Cardiac fibroblast (primary cell): ENCODE measurements at places on chromosomes 16 and 17.

DNA sequence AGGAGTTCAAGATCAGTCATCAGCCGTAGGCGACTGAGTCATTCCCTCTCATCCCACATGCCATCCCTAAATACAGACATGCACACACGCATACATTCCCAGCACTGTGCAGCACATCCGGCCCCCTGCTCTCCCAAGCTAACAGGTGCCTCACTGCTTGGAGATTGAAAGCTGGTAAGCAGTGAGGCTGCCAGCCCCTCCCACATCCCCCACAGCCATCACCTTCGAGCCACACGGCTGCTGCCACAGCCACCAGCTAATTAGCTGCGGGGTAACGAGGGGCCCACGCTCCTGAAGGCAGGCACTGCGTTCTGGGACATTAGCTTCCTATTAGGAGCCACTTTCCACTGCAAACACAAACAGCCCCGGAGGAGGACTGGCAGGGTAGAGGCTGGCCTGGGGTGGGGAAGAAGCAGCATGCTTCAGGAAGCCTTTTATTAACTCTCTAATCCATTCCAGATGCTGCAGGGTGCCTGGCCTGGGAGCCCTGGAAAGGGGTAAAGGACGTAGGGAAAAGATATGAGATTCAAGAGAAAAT is 179.6 kb downstream of the CCT6B start:
- no peak for DNase-seq

- peak; percentile 83 for DNase-seq
Observed at GRCh38 chr17:61997664-61998063, 67.4 kb downstream of the MED13 start.

DNA sequence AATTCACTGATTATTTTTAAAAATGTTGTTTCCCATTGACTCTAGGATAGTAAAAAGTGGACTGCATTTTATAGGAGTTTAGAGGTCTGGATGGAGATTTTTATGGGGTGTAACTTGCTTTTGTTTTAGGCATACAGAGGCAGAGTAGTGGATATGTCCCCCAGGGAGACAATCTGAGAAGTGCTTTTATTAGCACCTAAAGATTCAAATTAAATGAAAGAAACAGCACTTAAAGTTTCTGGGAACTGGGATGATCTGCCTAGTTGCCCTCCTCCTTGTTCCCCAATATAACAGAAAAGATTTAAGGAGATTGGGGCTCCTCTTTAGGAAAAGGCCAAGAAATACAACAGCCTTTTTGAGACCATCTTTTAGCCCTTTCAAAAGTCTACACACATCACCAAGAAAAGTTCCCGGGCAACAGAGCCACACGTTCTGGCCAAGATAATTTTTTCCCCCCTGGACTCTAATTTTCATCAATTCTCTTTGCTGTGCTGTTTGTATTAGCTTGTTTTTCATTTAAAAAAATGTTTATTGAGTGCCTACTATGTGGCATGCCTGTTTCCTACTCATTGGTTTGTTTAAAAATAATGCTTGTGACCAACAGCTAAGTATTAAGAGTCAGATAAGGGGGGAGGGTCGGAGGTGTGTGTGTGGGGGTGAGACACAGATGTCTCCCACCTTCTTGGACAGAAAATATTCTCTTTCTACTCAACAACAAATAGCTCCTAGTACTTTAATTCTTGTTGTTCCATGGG is 2.5 kb upstream of the IGF2BP1 start:
- no peak for DNase-seq

GRCh38 chr16:23302045-23302956 is at the start of gene SCNN1B:
Gene SCNN1B (plus strand): TSS chr16:23302302. CDS start chr16:23348600, 46,298 bp downstream.
- DNase-seq = no peak

- DNase-seq = no peak
Observed at GRCh38 chr16:12435018-12435417, 368.7 kb downstream of the CPPED1 start.

GRCh38 chr17:81508639-81509206 is 3.9 kb downstream of the ACTG1 start:
- peak; percentile 78 for DNase-seq

GRCh38 chr17:73552300-73553048 is 91.8 kb downstream of the SDK2 start:
- DNase-seq = no peak

DNA sequence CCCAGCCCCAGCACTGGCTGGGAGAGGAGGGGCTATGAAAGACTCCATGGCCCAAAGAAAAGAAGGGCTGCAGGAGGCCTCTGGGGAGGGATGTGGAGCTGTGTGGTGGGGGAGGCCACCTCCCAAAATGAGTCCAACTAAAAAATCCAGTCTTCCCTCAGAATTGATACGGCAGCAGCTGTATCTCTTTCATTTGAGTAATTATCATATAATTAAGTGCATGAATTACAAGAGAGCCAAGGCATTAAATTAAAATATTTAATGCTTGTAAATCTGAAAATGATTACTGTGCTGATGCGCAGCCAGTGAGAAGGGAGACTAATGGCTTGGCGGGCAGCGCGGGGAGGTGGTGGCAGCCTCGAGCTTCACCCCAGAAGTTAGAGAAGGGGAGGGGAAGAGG is 192.8 kb downstream of the C16orf78 start:
- DNase-seq = no peak

- peak; percentile 84 for DNase-seq
Observed at GRCh38 chr17:50037321-50038107, 18.4 kb upstream of the ITGA3 start.

DNA sequence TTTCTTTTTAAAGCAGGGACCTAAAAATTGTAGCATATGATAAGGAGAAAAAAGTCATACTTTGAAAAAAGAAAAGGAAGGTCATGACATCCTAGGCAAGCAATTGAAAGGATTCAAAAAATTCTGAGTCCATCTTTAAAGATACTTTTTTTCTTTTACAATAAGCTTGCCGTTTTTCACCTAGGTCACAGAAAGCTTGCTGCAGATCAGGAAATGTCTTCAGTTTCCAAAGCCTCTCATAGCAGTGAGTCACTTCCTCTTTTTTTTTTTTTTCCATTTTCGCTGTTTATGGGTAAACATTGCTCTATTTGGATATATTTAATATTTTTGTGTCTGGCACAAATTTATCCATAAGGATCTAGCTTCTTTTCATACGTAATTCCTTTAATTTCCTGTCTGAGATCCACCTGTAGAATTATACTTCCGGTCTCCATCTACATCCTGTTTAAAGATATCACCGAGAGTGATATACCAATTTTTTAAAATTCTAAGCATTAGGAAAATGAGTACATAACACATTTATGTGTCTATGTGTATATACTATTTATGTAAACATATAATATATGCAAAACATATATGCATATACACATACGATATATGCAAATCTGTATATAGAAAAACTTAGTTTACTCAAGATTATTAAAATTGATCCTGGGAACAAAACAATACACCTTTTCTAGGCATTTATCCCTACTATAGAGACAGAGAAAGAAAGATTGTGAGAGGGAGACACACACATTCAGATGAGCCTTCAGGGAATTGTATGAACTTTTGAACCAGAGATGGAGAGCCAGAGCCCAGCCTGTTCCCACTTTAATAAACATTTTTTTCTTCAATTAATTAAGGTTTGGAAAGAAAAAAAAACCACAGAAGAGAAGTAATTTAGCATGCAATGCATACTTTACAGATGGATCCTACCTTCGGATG is 134.4 kb downstream of the SKAP1 start:
- peak; percentile 53 for DNase-seq

- no peak for DNase-seq
Observed at GRCh38 chr16:19431636-19432340, 14.1 kb downstream of the TMC5 start.

DNA sequence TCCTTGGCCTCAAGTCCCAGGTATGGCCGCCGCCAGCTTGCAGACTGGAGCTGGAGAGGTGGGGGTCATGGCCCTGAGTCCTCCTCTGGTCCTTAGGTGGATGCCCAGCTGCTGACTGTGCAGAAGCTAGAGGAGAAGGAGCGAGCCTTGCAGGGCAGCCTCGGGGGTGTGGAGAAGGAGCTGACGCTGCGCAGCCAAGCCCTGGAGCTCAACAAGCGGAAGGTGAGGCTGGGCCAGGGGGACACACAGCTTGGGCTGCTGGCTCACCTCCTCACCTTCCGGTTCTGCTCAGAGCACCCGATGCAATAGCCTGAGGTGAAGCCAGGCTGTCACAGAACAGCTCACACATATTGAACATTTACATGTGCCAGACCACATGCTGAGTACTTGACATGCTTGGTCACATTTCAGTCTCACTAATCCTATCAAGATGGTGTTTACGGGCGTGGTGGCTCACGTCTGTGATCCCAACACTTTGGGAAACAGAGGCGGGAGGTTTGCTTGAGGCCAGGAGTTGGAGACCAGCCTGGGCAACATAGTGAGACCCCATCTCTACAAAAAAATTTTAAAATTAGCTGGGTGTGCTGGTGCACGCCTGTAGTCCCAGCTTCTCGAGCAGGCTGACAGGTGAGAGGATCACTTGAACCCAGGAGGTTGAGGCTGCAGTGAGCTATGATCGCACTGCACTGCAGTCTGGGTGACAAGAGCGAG is 7.4 kb downstream of the RNF40 start:
- DNase-seq = no peak

GRCh38 chr16:28140788-28141618 is 70.8 kb downstream of the XPO6 start:
- no peak for DNase-seq

GRCh38 chr17:13367154-13367553 is 234.6 kb downstream of the HS3ST3A1 start:
- peak; percentile 45 for DNase-seq

DNA sequence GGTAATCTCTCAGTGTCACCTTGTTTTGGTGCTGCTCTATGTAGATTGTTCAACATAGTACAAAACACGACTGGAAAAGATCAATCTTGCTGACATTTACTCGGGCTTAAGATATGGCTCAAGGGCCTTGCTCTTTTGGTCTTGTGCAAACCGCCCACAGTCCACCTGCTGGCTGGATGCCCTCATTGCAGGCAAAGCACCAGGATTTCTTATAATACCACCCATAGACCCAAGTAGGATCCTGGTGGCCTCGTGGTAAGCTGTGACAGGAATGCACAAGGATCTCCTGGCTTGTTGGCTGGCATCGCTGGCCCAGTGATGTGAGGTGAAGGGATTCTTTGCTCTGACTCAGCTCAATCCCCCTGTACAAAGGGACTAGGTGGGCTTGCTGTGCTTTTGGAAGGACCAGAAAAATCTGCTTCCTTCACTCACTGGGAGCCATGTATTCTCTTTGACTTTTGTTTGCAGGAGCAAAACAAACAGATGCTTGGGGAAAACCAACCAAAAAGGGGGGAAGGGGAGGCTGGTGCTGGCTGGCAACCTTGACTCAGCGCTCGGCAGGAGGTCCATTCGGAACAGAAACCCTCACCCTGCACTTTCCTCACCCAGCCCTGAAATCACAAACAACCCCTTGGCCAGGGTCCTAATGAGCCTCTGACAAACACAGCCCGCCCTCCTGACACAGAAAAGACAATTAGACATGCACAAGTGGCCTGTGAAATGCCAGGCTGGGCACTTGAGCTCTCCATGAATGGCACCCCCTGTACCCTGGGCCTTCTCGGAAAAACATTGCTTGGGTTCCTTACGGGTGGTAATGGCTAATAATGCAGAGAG is 36.6 kb upstream of the MED9 start:
- peak; percentile 71 for DNase-seq

- DNase-seq = peak; percentile 23
Observed at GRCh38 chr17:45144199-45145034, 3.9 kb upstream of the HEXIM1 start.

- no peak for DNase-seq
Observed at GRCh38 chr16:49835161-49835777, 20.6 kb downstream of the ZNF423 start.

GRCh38 chr17:29140051-29140621 is 40.1 kb downstream of the MYO18A start:
- DNase-seq = peak; percentile 68

DNA sequence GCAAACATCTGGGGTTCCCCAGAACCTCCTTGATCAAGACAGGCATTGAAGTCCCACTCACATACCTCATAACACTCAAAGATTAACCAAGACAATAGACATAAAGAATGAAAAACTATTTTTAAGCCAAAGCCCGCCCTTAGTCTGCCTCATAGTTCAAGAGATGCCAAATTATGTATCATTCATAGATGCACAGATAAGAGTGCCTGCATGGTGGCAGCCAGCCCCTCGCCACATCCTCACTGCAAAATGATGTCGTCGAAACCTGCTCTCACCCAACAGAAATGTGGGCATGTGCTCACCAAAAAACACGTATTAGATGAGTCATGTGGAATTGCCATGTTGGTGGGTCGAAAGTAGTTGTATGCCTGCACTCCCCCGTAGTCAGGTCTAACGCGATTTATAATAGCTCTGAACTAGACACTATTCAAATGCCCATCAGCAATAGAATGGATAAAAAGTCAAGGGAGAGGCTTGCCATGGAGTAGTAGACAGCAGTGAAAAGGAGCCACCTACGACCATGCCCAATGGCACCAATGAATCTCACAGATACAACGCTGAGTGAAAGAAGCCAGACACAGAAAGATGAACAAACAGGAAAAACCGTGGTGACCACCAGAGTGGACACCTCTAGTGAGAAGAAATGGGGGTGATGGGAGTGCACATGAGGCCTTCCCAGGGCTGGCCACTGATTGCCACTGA is 64.8 kb downstream of the C16orf95 start:
- peak; percentile 10 for DNase-seq

DNA sequence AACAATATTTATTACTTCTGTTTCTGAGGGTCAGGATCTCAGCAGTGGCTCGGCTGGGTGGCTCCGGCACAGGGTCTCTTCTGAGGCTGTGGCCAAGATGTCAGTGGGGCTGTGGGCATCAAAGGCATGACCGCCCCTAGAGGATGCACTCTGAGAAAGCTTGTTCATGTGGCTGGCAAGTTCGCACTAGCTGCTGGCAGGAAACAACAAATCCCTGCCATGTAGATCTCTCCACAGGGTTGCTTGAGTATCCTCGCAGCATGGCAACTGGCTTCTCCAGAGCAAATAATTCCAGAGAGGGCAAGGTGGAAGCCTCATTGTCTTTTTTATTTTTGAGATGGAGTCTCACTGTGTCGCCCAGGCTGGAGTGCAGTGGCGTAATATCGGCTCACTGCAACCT is 12.5 kb downstream of the KCTD13 start:
- DNase-seq = no peak

GRCh38 chr17:1376061-1376460 is 24.0 kb downstream of the YWHAE start:
- DNase-seq = no peak

DNA sequence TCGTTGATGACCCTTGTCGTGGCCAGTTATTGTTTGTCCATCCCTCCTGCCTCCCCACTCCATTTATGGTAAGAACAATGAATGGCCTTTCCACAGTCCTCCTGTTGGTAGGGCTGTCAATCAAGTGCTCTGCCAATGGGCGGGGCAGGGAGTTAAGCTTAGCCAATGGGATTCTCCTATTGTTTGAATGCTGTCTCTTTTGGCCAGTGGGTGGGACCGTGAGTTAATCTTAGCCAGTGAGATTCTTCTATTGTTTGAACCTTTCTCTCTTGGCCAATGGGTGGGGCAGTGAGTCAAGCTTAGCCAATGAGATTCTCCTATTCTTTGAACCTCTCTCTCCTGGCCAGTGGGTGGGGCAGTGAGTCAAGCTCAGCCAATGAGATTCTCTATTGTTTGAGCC is 85.4 kb downstream of the IRX3 start:
- no peak for DNase-seq

DNA sequence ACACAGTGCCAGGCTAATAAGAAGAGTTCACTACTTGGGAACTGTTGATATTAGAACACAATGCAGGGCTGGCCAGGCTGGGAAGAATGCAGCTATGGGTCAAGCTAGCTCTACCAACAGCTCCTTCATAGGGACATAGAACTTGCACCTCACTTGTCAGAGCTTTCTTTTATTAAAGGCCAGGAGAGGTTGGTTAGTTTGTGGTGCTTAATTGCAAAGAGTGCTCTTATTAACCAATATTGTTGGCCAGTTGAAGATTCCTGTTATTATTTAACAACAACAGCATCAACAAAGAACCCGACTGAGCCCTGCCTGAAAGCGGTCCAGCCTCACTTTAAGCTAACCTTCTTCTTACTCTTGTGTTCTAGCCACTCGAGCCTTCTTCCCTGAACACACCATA is 43.4 kb upstream of the ANKFN1 start:
- no peak for DNase-seq
